ENCODE measurements at places on chromosomes 3 and 15. TPM values are rescaled to one million over a fixed set of nuclear protein-coding genes. Genes with fewer than 3 reads are reported as not detected.
A peak's percentile ranks its signal among the peaks of the same experiment; 100 is the strongest.

DNA sequence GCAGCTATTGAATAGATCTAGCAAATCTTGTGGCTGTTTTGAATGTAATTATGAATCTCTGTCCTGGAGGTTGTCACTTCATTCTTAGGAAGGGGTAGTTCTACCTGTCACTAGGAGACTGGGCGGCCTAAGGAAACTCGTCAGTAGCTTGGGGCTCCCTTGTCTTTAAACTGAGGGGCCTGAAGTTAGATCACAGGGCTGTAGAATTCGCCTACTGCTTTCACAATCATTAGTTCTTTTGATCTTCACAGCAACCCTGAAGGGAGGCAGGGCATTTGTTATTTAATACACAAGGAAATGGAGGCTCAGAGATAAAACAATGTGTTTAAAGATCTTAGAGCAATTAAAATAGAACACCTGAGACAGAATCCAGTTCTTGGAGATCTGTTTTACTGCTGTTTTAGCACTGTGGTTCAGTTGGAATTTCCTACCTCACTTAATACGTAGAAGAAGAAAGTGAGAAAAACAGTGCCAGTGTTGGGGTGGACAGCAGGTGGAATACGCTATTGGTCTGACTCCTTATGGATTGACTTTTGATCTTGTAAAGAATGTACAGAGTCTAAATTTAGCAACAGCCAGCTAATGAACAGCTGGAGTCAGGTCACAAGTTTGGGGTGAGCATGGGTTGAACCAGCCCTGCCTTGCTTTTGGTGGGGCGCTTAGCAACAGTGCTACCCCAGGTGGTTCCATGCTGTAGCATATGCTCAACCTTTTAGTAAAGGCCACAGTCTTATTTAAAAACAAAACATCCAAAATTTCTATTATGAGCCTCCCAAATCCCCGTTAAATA lies 71.4 kb upstream of the BHLHE40 start:
- no peak for DNase-seq

GRCh38 chr15:50261981-50262380 lies 3.5 kb downstream of the HDC start:
- DNase-seq = no peak

IGSF10 gene
- total RNA-seq = 61.5 TPM

RFTN1 gene
- total RNA-seq = 25.3 TPM

GRCh38 chr3:25831578-25831977 lies 41.7 kb downstream of the OXSM start:
- DNase-seq = peak; percentile 28

DNA sequence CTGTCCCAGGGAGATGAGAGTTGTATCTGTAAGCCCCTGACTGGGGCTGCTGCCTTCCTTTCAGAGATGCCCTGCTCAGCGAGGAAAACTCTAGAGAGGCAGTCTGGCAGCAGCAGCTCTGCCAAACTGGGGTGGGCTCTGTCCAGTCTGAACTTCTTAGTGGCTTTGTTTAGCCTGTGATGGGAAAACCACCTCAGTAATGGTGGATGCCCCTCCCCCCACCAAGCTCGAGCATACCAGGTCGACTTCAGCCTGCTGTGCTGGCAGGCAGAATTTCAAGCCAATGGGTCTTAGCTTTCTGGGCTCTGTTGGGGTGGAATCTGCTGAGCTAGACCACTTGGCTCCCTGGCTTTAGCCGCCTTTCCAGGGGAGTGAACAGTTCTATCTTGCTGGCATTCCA lies 218.3 kb downstream of the TUSC7 start:
- no peak for DNase-seq

DNA sequence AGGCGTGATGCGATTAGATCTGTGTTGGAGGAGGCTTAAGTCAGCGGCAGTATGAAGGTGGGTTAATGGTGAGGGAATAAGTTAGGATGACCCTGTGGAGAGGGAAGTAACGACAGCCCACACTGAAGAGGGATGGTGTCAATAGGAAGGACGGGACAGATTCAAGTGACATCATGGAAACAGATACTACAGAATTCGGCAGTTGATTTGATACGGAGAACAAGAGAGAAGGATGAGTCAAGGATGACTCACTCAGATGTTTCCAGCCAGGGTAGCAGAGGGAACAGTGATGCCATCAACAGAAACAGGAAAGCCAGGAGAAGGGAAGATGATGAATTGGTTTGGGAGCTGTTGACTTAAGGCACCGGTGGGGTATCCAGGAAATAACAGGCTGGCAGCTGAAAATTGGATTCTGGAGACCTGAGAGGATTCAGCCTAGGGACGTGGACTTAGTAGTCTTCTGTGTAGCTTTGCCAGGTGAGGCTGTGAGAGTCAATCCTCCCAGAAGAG lies 38.0 kb downstream of the SHC4 start:
- no peak for DNase-seq

IGF2BP2 gene
- total RNA-seq = 39.1 TPM

Data from skin of body (tissue), 3 donors.